Activated naive CD8-positive, alpha-beta T cell treated with anti-CD3 and anti-CD28 coated beads, Interleukin-2, amount 50 U/mL, for 24 hours (primary cell): ENCODE measurements at places on chromosomes 1 and 21.

- H3K4me1 ChIP-seq = no peaks in the 10 kb centered on the region
- no peak overlapping the region for H3K4me3 ChIP-seq
- H3K27ac ChIP-seq = no peak overlapping the region
- H3K27me3 ChIP-seq = no peaks in the 10 kb centered on the region
Observed at GRCh38 chr1:68206848-68207689, 25.3 kb downstream of the WLS start.

GRCh38 chr1:182586380-182586779, 2.7 kb downstream of the RNASEL start:
- H3K4me1 ChIP-seq = peaks cover 52% of the 10 kb centered on the region
- peaks cover 14% of the 10 kb centered on the region for H3K36me3 ChIP-seq
- H3K27me3 ChIP-seq = no peaks in the 10 kb centered on the region
- no peak overlapping the region for H3K27ac ChIP-seq

- no peaks in the 10 kb centered on the region for H3K4me1 ChIP-seq
- H3K27ac ChIP-seq = no peak overlapping the region
- H3K36me3 ChIP-seq = no peaks in the 10 kb centered on the region
- H3K4me3 ChIP-seq = no peak overlapping the region
- H3K27me3 ChIP-seq = no peaks in the 10 kb centered on the region
- DNase-seq = no peak
Observed at GRCh38 chr1:79549201-79549600, 542.7 kb upstream of the ADGRL4 start.

DNA sequence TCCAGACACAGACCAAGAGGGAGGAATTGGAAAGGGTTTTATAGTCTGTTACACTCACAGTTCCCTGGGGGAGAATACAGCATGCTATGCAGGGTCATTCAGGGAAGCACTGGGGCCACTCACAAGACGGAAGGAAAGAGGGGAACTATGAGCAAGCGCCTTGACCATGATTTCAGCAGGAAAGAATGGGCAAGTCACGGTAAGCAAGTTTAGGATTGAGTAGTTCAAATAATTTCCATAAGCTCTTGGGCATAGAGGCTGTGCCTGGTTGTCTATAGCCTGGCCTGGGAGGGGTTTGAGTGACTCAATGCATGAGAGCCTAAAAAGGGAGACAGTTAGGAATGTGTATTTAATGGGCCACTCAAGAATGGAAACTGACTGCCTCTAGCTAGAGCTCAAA, 176.7 kb downstream of the TTLL7 start:
- no peak overlapping the region for H3K27ac ChIP-seq
- H3K27me3 ChIP-seq = no peaks in the 10 kb centered on the region
- no peak for DNase-seq
- no peak overlapping the region for H3K4me3 ChIP-seq
- H3K4me1 ChIP-seq = no peaks in the 10 kb centered on the region

- no peak overlapping the region for H3K4me3 ChIP-seq
- no peaks in the 10 kb centered on the region for H3K4me1 ChIP-seq
- peaks cover 5% of the 10 kb centered on the region for H3K27me3 ChIP-seq
- DNase-seq = no peak
- no peak overlapping the region for H3K27ac ChIP-seq
Observed at GRCh38 chr1:183089025-183089639, 65.9 kb downstream of the LAMC1 start.

- H3K4me1 ChIP-seq = no peaks in the 10 kb centered on the region
- no peak overlapping the region for H3K27ac ChIP-seq
- no peaks in the 10 kb centered on the region for H3K36me3 ChIP-seq
Observed at GRCh38 chr1:34178072-34178471, 1.4 kb downstream of the C1orf94 start.

DNA sequence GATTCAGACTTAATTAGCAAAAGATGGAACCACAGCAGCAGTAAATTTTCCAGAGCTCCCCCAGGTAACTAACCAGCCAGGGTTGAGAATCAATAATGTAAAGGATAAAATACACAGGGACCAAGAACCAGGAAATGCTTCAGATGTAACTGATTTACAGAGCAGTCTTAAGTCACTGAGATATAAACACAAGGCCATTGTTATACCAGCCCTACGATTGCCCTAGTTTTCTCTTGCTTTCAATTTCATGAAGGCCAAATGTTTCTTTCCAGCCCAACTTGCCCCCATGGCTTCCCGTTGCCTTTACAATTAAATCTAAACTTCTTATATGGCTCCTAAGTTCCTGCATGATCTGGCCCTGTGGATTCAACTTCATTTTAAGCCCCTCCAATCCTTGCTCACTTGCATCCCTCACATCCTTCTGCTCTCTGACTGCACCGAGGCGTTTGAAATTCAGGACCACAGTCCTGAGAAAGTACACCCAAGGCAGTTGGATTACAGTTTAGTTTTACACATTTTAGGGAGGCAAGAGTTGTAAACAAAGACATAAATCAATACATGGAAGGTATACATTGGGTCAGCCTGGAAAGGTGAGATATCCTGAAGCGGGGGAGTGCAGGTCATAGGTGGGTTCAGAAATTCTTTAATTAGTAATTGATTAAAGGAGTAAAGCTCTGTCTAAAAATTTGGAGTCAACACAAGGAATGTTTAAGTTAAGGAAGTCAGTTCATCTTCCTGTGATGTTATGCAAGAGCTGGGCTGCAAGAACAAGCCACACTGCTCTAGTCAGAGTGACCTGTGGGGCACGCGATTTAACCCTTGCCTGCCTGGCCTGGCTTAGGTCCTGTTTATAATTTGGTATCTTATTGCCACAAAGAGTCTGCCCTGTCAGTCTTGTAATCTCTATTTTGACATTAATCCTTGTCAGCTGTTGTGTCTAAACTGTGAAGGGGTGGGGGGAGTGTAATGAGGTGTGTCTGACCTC, 69.9 kb upstream of the COG2 start:
- no peak overlapping the region for H3K4me3 ChIP-seq
- H3K36me3 ChIP-seq = no peaks in the 10 kb centered on the region
- H3K4me1 ChIP-seq = peaks cover 4% of the 10 kb centered on the region
- no peak for DNase-seq
